ENCODE measurements at places on chromosomes 3 and 15. TPM values are rescaled to one million over a fixed set of nuclear protein-coding genes. Genes with fewer than 3 reads are reported as not detected.

The WNT5A gene
- total RNA-seq = 6.2 TPM

- no peak for DNase-seq
These were observed 54.8 kb upstream of the LMCD1 start for GRCh38 chr3:8446845-8447244.

- DNase-seq = no peak
These were observed 38.5 kb downstream of the C2CD4A start for GRCh38 chr15:62105266-62105665.

- no peak for DNase-seq
These were observed 159.7 kb upstream of the POU1F1 start for GRCh38 chr3:87435926-87436620.

The LSAMP gene
- total RNA-seq = 4.7 TPM

DNA sequence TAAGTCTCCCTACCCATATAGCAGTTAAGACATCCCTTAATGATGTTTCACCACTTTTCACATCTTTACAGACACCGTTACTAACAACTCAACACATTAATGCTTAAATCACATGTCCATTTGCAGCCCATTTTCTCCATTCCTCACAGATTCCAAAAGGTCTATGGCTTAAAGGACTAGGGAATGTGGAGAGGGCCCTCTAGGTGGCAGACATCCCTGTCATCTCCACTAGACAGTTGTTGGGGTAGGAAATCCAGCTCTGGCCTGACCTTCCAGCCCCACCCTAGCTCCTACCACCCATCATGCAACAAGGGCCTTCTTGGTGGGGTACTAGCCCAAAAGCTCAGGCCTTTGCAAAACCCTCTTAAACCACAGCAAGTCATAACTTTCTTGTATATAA, 25.2 kb downstream of the CPEB1 start:
- no peak for DNase-seq

DNA sequence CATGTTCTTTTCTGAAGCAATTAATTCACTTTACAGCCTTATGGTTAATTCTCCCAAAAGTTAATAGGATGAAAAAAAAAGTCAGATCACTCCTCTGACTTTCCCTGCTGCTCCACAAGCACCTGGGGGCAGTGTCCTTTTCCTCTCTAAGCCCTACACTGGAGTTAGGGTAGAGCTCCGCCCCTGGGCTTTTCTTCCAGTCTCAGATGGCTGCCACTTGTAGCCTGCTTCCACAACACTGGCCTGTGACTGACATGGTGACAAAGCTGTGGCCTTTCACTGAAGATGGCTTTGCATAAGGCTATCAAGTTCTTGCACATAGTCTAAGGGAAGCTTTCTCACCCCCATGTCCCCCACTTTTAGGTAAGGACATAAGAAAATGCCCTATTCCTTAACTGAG, 1.3 kb upstream of the MON1A start:
- DNase-seq = no peak

The ABHD5 gene
- total RNA-seq = 27.9 TPM

All from left cardiac atrium (tissue), 4 donors.